ENCODE measurements at places on chromosomes 1 and 21.
A peak's percentile ranks its signal among the peaks of the same experiment; 100 is the strongest.

- ATAC-seq, result no peak
Measured at GRCh38 chr21:42212266-42212665, 6.7 kb upstream of the ABCG1 start.

DNA sequence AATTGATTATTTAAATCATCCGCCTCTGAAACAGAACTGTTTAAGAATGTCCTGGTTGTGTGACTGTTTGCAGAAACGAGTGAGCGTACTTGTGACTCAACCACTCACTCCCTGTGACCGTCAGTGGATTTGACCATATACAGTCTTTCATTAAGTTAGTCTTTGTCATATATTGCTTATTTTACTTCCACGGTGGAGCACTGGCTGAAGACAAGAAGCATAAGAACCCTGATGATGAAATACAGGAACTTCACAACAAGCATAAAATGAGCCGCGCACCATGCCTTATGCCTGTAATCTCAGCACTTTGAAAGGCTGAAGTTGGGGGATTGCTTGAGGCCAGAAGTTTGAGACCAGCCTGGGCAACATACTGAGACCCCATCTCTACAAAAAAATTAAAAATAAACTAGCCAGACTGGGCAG lies 194.0 kb downstream of the TOMM20 start:
- ATAC-seq, result peak; percentile 33

DNA sequence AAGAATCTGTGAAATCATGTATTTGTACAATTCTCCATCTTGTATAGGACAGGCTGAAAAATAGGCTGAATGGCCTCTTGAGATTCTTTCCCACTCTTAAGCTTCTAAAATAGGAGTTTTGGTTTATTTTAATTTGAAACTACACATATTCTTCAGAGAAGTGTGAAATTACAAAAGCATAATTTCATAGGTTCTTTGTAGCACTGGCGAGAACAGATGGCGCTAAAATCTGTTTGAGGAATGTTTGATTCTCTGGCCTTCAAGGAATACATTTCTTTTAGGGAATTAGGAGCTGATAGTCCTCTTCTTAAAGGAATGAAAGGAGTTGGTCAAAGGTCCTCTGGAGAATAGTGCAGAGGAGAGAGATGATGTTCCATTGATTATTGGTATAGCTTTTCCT lies 44.9 kb downstream of the CC2D1B start:
- no peak for ATAC-seq

GRCh38 chr1:150552128-150552910 lies 3.1 kb downstream of the ADAMTSL4 start:
- peak; percentile 31 for ATAC-seq

- ATAC-seq, result no peak
Measured at GRCh38 chr1:208048904-208049303, 138.0 kb upstream of the CD34 start.

GRCh38 chr21:42190486-42190863 lies 28.5 kb upstream of the ABCG1 start:
- ATAC-seq, result no peak

DNA sequence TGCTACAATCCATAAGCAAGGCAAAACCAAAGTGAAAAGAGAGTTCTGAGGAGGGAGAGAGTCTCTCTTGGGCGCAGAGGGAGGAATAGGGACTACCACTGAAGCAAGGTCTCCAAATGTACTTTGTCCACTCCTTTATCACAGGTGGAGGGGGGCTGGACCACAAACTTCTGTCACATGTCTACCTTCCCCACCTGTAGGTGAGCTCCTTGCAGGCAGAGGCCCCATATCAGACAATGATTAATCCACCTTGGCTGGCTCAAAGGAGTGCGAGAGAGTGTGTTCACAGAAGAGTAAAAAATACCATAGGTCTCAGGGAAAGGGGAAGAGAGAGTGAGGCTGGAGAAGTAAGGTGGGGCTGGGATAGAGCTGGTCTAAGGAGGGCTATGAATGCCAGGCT lies 4.5 kb downstream of the BEND5 start:
- ATAC-seq, result no peak

GRCh38 chr1:90161625-90162024 lies 166.7 kb downstream of the ZNF326 start:
- no peak for ATAC-seq

DNA sequence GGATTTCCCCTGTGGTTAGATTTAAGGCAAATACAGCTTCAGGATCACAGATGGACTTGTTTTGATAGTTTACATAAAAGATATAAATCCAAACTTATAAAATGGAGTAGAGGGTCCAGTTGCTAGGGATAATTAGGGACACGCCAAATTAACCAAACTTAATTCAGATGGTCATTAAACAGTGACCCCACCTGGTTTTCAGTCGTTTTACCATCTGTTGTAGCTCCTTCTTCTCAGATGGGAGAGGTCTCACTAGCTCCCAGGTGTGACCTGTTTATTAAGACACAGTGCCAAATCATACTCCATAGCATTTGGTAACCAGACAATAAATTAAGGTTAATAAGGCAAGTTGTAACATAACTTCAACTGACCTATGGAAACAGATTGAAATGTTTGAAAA lies 8.1 kb upstream of the GADD45A start:
- ATAC-seq, result no peak

DNA sequence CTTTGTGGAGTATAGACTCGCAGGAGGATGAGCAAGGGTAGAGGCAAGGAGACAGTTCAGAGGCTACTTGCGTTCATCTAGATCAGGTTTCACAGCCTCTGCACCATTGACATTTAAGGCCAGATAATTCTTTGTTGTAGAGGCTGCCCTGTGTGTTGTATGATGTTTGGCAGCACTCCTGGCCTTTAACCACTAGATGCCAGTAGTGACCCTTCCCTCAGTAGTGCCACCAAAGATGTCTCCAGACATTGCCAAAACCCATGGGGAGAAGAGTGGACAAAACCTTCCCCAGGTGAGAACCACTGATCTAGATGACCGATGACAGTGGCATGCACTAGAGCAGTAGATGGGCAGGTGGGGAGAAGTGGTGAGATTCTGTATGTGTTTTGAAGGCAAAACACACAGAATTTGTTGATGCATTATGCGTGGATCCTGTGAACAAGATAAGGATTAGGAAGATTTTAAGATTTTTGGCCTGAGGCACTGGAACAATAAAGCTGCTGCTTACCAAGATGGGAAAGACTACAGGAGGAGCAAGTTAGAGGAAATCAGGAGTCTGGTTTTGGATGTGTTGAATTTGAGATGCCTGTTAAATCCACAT lies 9.9 kb upstream of the COG2 start:
- peak; percentile 91 for ATAC-seq
